ENCODE measurements at places on chromosomes 5 and 9.

DNA sequence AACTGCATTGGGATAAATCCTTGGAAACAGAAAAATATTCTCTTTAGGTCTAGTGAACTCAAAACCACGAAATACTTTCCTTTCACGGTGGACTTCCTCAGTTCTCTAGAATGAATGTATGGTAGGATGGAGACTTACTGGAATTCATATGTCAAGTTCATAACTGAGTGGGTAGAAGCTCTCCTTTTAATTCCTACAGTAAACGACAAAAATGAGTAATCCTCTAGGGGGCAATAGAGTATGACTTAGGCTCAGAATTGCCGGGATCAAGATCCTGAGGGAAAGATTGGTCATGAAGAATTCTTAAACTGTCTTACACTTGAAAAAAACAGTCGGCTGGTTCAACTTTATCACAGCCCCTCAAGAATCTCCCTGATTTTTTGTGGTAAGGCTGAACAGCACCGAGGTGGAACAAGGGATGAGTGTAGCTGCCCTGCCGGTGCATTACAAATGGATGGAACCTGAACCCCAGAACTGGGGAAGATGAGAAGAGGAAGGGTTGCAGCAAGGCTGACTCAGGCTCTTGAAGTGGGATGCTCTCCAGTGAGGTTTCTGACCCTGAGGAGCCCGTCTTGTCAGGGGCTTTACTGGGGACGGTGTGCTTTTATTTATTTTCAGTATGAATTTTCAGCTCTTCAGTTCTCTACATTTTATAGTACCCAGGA, 14.0 kb upstream of the LOX start:
- DNase-seq, result no peak

DNA sequence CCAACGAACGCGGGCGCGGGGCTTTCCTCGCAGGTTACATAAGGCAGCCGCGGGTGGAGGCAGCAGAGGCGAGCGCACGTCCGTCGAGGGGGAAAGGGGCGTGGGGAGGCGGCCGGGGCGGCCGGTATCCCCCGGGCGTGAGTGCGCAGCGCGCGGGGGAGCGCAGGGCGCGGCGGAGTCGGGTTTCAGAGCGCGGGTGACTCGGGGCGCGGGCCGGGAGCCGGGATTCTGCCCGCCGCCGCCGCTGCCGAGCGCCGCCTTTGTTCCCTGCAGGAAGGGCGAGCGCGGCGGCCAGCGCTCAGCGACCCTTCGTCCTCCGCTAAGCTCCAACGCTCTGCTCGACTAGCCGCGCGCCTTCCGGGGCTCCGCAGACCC, at the start of gene COL15A1:
Gene COL15A1, plus strand, starts transcription at position 226 of the 375 bp plus-strand sequence. CDS start 155 bp downstream, outside the sequence.
- no peak for DNase-seq

DNA sequence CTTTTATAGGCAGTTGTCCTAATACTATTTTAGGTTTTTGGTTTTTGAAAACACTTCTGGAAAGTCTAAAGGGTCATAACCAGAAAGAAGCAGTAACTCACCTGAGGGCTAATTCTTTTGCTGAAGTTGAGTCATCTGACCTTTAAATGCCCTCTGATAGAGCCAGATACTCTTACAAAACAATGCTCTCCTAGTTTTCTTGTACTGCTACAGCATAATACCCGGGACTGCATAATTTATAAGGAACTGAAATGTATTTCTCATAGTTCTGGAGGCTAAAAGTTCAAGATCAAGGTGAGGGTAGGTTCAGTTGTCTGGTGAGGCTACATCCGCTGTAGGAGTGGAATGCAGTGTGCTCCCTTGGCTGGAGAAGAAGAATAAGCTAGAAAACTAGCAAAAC, 670.3 kb downstream of the TLE4 start:
- no peak for DNase-seq

GRCh38 chr5:6804766-6805501, 91.7 kb downstream of the TENT4A start:
- no peak for DNase-seq

- no peak for DNase-seq
These were observed 46.2 kb downstream of the NTNG2 start for GRCh38 chr9:132207839-132208615.

DNA sequence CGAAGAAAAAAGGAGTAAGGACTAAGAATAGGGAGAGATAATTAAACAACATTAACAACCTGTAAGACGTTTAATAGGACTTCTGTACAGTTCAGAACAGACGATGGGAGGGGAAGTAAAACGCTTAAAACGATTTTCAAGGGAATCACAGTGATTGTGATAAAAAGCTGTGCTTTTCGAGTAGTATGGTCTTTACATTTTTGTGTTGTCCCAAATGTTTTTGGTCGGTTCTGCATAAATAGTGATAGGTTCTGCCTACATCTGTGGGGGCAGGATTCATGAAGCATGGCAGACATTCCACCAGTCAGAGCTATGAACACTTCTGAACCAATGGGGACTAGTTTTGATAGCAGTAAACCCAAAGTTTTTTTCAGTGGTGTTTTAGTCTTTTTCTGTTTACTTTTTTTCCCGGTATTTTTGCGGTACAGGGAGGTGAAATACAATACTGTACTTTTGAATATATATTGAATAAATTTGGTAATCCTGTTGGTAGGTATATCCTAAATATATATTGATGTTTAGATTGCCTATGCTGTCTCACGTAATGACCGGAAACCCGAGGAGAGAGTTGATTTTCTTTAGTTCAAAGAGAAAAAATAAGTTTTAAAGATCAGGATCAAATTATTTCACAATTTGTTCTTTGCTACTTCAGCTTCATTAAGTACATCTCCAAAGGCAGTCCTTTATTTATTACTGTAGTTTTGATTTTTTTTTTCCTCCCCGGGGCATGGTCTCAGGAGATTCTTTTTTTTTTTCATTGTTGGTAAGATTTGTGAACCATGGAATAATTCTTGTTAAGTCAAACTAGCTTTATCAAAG, 1.3 kb downstream of the ERBIN start:
- peak; percentile 65 for DNase-seq

GRCh38 chr5:132831095-132831860, 831 bp upstream of the SHROOM1 start:
- DNase-seq, result no peak

DNA sequence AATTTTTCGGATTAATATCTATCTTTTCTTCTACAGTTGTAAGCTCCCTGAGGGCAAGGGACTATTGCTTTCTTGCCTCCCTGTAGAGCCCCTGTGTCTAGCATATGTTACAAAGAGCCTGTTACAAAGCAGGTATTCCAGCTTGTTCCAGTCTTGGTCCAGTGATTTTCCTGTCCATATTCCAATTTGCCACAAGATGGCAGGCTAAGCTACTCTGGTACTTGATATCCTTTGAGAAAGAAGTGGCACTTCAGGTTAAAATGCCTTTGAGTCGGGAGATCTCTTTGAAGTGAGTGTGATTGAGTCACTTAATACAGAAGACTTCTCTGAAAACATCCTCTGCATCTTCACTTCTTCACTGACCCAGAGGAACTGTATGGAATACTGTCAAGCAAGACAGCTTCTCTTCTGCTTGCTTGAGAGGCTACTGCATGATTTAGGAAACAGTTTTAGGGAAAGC, 24.5 kb downstream of the CAVIN4 start:
- DNase-seq, result no peak

DNA sequence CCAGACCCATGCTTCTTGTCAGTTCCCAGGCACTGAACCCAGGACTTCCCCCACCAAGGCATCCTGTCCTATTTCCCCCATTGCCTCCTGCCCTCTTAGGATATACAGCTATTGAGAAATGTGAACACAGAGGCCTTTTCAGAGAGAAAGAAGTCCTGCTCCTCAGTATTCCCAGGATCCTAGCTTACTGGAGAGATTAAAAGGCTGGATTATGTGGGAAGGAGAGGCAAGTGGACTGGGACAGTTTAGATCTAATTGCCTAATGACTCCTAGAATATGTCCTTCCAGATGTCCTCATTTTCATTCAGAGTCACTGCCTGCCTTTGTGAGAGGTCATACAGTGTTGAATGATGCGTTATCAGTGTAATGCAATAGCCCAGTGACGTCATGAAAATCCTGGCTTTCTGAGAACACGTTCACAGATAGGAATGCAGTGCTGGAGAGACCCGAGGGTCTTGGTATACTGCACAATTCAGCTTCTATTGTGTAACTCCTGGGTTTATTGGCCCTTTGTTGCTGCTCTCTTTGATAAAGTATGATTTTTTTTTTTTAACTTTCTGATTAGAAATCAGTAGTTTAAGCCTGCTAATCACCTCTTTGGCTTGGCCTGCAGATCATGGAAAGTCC, 26.2 kb downstream of the WWC1 start:
- DNase-seq, result no peak

GRCh38 chr9:37410969-37411785, 11.3 kb upstream of the GRHPR start:
- DNase-seq, result no peak

GRCh38 chr9:110744715-110745384, 76.3 kb downstream of the MUSK start:
- DNase-seq, result no peak

GRCh38 chr9:12766357-12766756, 8.5 kb upstream of the LURAP1L start:
- no peak for DNase-seq

GRCh38 chr5:127187706-127188105, 102.9 kb upstream of the MEGF10 start:
- DNase-seq, result no peak

GRCh38 chr5:169728-170094, 21.6 kb upstream of the LRRC14B start:
- no peak for DNase-seq

GRCh38 chr5:99398976-99399375, 470.2 kb upstream of the CHD1 start:
- no peak for DNase-seq

GRCh38 chr9:86262492-86262891, 3.0 kb upstream of the C9orf153 start:
- DNase-seq, result no peak

DNA sequence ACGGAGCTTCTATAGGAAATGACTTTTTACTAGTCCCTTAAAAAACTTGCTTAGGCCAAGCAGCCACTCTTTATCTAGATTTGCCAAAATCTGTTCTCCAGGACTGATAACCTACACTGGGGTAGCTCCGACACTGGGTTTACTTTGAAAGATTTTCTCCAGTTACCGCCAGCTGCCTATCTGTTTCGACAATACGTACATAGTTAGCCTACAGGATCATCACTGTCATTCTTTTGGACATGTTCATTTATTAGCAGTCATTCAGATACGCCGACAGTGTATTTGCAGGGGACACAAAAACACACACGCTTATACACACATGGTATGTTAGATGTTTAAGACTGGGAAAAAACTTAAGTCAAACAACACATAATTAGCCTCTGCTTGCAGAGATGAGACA, 225.7 kb downstream of the DCP2 start:
- DNase-seq, result no peak

DNA sequence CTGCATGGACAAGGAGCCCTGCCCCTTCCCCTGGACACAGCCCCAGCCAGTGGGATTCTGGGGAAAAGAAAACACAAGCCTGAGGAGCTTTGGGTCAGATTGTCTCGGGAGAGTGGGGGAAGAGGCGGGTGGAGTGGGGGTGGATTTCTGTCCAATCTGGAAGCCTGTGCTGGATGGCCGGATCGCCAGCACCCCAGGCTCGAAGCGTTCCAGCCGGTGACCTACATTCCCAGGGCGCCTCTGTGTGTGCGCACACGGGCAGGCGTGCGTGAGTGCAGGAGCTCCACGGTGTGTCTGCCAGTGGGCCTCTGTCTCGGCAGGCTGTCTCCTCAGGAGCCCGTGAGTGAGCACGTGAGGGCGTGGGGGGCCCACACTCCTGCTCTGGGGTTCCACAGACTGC, 74.3 kb upstream of the DAB2IP start:
- no peak for DNase-seq

- DNase-seq, result no peak
These were observed 53.7 kb upstream of the FABP6 start for GRCh38 chr5:160175438-160176218.

DNA sequence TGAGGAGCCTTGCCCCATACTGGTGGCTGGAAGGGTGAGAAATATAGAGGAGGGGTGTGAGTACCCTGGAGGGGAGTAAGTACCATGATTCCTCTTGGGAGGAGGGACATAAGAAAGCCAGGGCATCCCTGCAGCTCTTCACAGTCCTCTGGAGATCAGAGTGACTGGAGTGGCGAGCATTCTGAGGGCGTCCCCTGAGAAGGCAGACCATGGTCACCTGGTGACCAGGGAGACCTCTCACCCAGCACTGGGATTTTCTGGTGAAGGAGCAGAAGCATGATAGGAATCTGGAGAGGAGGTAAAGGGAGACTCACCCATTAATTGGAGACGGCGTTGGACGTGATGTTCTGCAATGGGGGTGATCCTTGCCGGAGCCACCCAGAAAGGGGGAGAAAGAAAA, 27.7 kb upstream of the GPX3 start:
- DNase-seq, result no peak

DNA sequence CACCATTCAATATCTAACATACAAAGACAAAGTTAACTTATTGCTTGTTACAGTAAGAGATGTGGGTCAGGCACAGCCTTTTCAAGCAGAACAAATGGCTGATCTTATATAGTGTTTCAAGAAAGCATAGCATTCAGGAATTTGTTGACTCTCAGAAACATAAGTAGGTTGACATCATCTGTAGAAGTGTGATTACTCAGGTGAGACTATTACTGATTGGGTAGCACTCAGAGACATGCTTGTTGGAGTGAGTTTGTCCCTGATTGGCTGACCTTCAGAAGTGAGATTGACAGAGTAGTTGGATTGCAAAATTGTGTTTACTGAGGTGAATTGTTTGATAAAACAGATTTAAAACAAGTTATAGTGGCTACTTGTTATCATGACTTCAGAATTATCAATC, 30.7 kb upstream of the TNPO1 start:
- DNase-seq, result no peak

- no peak for DNase-seq
These were observed 125.1 kb upstream of the COL5A1 start for GRCh38 chr9:134516464-134516863.

- DNase-seq, result no peak
These were observed 334.8 kb downstream of the TRIM32 start for GRCh38 chr9:117021906-117022305.

- no peak for DNase-seq
These were observed 66.6 kb downstream of the PCSK5 start for GRCh38 chr9:75957116-75957515.

- DNase-seq, result no peak
These were observed 183.4 kb downstream of the FBXL7 start for GRCh38 chr5:15683332-15683731.

DNA sequence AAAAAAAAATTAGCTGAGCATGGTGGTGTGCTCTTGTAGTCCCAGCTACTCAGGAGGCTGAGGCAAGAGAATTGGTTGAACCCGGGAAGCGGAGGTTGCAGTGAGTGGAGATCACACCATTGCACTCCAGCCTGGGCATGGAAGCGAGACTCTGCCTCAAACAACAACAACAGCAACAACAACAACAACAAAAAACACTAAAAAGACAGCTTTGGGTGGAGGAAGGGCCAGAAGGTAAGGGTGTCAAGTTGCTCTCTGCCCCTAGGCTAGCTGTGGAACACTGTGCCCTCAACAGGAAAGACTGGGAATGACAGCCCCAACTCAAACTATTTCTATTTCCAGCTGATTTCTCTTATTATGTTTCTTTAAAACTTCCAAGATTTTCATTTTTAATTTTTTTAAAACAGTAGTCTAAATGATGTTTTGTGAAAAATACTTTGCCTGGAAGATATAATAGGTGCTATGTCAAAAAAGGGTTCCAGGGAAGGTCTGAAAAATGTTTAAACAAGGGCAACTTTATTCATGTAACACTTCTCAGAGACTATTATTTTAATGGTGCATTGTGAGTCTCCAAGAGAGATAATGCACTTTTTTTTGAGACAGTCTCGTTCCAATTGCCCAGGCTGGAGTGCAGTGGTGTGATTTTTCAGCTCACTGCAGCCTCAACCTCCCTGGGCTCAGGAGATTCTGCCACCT, 29.9 kb downstream of the CLINT1 start:
- no peak for DNase-seq

- peak; percentile 36 for DNase-seq
These were observed 135.2 kb downstream of the PCSK1 start for GRCh38 chr5:96297867-96298266.

- DNase-seq, result no peak
These were observed 731.8 kb upstream of the RGMB start for GRCh38 chr5:98041661-98042060.
